Spleen (tissue), 13 donors: ENCODE measurements at places on chromosomes 3 and 15. TPM values are rescaled to one million over a fixed set of nuclear protein-coding genes. Genes with fewer than 3 reads are reported as not detected.

DNA sequence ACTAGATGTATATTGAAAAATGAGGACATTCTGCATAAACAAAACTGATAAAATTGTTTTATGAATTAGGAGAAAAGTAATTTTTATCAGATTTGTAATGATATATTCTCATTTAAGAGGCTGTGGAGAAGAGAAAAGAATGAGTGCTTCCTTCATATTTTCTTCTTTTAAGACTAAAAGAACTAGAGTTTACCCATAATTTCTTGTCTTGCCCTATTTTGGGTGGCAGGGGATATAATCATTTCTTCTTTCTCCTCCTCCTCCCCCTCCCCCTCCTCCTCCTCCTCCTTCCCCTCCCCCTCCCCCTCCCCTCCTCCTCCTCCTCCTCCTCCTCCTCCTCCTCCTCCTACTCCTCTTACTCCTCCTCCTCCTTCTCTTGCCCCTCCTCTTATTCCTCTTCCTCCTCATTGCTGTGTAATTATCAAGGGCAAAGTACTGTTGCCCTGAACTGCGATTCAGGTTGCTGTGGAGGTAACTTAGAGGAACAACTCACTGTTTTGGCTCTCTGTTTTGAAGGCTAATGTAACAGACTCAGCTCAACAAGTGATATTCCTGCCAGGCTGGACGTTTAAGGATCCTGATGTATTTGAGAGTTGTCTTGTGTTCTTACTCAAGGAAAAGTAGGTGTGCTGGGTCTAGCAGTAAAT is 555.4 kb downstream of the AGBL1 start:
- no peak for DNase-seq
- H3K4me1 ChIP-seq, result no peaks in the 10 kb centered on the region
- no peaks in the 10 kb centered on the region for H3K36me3 ChIP-seq
- H3K27ac ChIP-seq, result no peak overlapping the region
- H3K4me3 ChIP-seq, result no peak overlapping the region

GRCh38 chr3:46304739-46305138 is 49.2 kb upstream of the CCR2 start:
- peaks cover 20% of the 10 kb centered on the region for H3K4me1 ChIP-seq
- H3K27me3 ChIP-seq, result no peaks in the 10 kb centered on the region
- no peak overlapping the region for H3K4me3 ChIP-seq
- H3K36me3 ChIP-seq, result no peaks in the 10 kb centered on the region

- H3K36me3 ChIP-seq, result no peaks in the 10 kb centered on the region
- no peaks in the 10 kb centered on the region for H3K4me1 ChIP-seq
- no peak overlapping the region for H3K4me3 ChIP-seq
- no peak for DNase-seq
Observed at GRCh38 chr3:177470197-177470941, 273.1 kb upstream of the TBL1XR1 start.

Gene ROPN1
- total RNA-seq, result not detected

Gene HRH1
- 2.6 TPM for total RNA-seq
